Vagina (tissue), 2 donors: ENCODE measurements at places on chromosomes 1 and 21.

- DNase-seq, result no peak
Observed at GRCh38 chr1:19122668-19123067, 87.4 kb downstream of the UBR4 start.

DNA sequence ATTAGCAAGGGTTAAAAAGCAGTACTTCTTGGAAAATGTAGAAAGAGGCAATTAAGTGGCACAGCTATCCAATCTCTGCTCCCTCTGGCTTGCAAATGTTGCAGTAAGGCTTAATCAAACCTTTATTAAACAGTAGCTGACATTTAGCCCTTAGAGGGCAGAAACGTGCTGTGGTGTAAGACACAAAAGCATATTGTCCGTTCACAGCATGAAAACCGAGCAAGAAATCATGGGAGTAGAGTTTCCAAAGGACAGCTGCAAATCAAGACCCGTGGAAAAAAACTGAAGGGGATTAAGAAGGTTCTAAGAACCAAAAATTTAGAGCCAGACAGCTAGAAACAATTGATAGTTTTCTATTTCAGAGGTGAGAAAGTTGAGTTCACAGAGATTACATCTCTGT, 13.1 kb downstream of the ZP4 start:
- DNase-seq, result no peak

DNA sequence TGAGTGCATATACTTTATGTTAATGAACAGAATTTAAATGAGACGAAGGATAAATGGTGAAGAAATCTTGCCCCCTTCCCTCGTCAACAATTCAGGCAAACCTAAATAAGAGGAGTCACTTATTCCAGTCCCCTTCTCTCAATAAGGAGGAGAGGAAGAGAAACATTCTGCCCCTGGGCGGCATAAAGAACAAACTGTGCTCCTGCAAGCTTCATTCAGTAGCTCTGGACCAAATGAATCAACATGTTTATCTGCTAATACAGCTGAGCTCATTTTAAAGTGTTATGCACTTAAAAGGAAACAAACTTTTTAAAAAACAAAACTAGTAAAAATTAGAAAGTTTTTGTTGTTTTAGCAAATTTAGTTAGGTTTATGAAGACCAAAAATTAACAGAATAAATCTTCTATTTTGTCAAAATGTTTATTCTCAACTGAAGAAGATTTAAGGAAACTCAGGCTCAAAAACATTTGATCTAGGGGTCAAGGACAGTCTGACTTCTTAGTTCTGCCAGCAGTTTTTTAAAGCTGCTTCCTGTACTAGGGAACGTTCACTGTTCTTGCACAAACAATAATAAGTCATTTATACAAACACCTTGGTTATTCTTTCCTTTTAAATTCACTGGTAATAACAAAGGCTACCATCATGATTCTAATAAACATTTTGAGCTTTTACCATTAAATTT, 58.3 kb downstream of the AKT3 start:
- no peak for DNase-seq

GRCh38 chr1:200346700-200347099, 63.1 kb downstream of the ZNF281 start:
- no peak for DNase-seq

GRCh38 chr1:117615474-117615873, 9.6 kb downstream of the TENT5C start:
- DNase-seq, result no peak

- no peak for DNase-seq
Observed at GRCh38 chr1:46396441-46397398, 2.6 kb downstream of the FAAH start.

DNA sequence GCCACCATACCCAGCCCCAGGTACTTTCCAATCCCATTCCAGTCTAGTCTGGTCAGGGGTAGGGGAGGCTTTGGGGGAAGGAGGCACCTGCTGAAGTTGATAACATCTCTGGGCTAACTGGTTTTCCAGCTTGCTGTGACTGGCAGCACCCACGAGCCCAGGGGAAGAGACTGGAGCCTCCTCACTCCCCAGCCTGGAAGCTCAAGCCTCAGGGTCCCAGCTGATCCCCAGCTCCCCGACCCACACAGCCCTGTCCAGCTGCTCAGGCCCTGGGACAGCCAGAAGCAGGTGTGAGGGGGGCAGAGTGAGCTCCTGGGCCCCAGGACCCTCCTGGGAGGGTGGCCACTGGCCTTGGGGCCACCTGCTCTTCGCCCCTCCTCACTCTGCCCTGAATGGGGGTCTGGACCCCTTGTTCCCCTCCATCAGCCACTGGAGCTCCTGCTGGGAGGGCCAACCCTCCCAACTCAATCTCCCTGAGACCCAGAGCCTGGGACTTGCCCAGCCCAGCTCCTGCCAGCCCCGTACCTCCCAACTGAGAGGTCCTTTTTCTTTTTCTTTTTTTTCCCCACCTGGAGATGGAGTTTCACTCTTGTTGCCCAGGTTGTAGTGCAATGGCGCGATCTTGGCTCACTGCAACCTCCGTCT, 23.5 kb upstream of the RNU1-4 start:
- peak; percentile 87 for DNase-seq

DNA sequence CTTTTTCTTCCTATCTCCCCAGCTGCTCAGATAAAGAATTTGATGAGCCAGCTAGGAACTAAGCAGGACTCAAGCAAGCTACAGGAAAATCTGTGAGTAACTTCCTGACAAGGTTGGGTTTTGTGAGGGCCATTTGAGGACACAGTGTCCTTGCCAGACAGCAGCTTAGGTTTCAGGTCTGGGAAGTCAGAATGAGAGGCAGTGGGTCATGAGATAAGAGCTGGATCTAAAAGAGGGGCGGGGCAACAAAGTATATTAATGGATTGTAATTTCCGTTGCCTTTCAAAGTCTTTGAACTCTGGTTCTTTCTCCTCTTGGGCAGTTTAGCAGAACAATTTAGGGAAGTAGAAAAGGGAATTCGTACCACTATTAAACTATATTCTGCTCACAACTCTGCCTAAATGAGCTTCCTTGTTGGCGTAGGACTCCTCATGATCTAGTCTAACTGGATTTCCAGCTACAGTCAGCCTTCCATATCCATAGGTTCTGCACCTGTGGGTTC, 16.6 kb downstream of the STX12 start:
- DNase-seq, result no peak

GRCh38 chr1:29575826-29576225, 339.5 kb downstream of the PTPRU start:
- no peak for DNase-seq

DNA sequence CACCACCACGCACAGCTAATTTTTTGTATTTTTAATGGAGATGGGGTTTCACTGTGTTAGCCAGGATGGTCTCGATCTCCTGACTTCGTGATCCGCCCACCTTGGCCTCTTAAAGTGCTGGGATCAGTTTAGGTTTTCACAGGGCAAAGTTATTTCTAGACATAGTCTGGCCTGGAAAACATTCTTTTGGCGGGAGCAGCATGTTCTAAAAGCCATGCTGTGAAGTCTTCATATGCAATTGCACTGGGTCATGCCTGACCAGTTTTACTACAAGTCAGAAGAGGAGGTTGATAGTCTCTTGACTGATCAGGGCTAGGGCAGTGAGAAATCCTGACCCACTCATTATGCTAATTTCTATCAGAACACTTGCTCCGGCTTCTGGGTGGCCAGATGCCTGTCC, 131.6 kb upstream of the POU3F1 start:
- DNase-seq, result no peak

DNA sequence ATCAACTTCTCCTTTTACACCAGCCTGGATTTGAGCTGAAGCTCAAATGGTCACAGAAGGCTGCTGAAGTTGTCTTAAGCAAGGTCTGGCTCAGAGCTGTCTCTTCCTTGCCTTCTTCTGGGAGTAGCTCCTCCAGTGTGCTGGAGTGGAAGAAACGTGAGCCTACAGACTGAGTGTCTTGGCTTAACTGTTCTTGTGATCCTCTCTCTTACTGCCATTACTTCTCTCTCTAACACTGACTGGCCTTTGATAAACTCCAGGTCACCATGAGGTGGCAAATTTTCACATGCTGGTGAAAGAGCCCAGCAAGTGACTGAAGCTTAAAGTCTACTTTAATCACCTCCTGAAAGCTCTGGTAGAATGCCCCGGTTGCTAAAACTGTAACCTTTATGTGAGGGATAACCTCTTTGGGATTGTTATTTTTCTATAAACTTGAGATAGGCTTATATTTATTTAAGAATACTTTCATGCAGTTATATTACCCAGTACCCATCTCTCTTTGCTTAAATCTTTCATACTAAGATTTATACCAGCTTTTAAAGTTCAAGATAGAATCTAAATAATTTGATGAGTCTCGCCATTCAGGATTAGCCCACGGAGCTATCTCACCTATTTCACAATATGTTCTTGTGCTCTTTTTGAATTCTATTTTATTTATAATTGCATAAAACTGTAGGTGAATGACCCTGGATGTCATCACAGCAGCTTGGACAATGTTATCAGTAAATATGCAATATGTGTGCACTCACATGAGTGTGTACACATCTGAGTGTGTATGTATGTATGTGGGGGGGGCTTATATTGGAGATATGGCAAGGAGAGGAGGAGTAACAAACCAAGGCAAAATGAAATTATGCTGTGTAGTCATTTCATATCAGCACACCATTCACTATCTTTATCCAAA, 924.0 kb downstream of the LTN1 start:
- DNase-seq, result no peak

DNA sequence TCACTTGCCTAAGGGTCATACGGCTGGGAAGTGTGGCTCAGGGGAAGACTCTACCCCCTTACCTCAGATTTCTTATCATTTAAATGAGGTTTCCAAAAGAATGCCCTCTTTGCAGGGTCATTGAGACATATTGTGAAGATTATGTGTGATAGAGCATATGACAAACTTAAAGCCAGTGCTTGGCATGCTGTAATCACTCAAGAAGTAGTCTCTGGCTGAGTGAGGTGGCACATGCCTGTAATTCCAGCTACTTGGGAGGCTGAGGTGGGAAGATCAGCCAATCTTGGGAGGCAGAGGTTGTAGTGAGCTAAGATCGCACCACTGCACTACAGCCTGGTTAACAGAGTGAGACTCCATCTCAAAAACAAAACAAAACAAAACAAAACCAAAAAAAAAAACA, 7.5 kb upstream of the LDLRAD2 start:
- DNase-seq, result no peak

DNA sequence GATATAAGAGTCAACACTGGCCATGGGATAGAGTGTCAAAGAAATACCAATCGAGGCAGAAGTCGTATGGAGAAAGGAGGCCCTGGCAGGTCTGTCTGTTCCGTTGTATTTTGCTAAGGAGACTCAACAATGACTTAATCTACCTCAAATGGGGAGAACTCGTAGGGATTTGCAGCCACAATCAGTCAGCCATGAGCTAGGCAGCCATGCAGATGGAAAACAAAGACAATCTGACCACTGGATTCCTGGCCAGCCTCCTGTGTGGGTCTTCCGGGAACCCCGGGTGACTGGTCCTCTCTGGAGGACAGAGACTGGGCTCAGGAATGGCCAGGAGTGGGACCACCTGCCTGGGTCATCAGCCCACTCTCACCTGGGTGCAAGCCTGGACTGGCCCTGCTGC, 167.8 kb downstream of the ETS2 start:
- DNase-seq, result no peak

- DNase-seq, result no peak
Observed at GRCh38 chr1:206969090-206969489, 1.2 kb downstream of the FCAMR start.

GRCh38 chr1:37811027-37811655, 3.1 kb upstream of the YRDC start:
- no peak for DNase-seq

- DNase-seq, result no peak
Observed at GRCh38 chr1:220703305-220703704, 13.1 kb downstream of the C1orf115 start.

DNA sequence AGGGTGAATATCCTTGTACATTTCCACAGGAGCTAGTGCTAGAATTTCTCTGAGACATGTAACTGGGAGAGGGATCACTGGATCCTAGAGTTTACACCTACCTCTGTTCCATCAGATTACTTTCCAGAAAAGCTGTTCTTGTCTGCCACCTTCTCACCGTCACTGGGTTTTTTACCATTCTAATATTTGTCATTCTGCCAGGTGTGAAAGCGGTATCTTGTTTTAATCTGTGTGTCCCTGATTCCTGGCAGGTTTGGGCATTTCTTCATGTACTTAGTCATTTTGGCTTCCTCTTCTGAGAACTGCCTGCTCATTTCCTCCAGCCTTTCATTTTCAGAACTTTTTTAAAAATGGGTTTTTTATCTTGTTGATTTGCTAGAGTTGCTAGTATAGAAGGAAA, 5.1 kb downstream of the PMF1 start:
- no peak for DNase-seq

- DNase-seq, result no peak
Observed at GRCh38 chr1:165153182-165153581, 203.3 kb downstream of the LMX1A start.

- DNase-seq, result no peak
Observed at GRCh38 chr1:173447224-173447623, 29.9 kb upstream of the PRDX6 start.

DNA sequence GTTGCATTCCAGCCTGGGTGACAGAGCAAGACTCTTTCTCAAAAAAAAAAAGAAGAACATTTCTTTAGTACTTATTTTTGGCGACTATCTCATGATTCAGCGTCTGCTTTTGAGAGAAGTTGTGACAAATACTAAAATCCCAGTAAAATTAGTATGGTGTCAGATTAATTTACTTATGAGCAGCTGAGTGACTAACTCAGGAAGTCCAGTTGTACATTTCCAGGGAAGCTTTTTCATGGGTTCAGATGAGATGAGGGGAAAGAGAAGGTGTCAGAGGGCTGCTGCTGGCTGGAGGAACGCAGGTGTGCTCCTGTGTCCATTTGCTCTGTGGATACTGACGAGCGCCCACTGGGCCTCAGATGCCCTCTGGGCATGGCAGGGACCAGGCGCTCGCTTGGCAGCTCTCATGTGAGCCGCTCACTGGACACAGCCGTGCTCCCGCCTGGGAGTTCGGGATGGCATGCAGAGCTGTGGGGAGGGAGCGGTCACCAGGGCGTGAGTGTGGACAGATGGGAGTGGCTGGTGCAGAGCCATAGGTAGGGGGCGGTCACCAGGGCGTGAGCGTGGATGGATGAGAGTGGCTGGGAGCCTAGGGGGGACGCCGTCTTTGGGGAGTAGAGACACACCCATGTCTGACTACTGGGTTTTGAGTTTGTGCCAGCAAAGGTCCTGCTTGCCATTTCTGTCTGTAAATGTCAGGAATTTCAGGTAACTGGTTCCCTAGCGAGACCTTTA, 55.0 kb downstream of the ADARB1 start:
- DNase-seq, result no peak

DNA sequence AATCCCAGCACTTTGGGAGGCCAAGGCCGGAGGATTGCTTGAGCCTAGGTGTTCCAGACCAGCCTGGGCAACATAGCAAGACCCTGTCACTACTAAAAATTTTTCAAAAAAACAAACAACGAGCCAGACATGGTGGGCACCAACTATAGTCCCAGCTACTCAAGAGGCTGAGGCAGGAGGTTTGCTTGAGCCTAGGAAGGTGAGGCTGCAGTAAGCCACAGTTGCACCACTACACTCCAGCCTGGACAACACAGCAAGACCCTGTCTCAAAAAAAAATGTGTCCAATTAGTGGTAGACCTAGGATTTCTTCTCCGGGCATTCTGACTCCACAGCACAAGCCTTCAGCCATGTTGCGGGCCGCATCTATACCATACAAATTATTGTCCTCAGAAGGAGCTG, 6.7 kb upstream of the IGSF8 start:
- no peak for DNase-seq
